ENCODE measurements at places on chromosomes 3 and 15.

GRCh38 chr3:142568393-142569017, 10.0 kb downstream of the ATR start:
- peak; percentile 15 for DNase-seq

- DNase-seq: no peak
These were observed 13.8 kb downstream of the ATP10A start for GRCh38 chr15:25849157-25849921.

GRCh38 chr15:72998681-72999466, 53.4 kb upstream of the NEO1 start:
- DNase-seq: no peak

DNA sequence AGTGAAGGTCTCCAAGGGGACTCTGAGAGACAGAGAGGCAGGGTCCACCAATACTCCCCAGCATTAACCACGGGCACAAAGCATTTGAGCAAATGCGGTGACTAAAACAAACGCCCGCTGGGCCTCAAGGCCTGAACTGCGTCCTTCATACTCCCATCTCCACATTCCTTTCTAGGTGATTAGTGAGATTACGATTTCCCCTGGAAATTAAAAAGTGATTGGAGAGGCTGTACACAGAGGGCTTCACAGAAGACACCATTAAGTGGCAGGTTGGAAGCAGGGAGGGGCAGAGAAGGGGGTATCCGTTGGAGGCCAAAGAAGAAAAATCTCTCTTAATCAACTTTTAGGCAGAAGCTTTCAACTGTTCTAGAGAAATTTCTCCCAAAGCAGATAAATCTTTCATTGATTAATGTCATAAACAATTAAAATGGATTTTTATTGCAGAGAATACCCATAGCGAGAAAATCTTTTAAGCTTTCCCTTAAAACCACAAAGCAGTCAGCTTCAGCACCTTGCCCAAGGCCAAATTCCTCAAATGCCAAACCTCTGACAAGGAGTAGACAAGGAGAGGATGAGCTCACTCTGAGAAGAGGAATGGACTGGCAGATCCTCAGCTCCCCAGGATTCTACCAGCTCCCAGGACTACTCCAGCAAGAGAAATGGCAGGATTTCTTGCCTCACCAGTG, 38.2 kb downstream of the MB21D2 start:
- DNase-seq: no peak

DNA sequence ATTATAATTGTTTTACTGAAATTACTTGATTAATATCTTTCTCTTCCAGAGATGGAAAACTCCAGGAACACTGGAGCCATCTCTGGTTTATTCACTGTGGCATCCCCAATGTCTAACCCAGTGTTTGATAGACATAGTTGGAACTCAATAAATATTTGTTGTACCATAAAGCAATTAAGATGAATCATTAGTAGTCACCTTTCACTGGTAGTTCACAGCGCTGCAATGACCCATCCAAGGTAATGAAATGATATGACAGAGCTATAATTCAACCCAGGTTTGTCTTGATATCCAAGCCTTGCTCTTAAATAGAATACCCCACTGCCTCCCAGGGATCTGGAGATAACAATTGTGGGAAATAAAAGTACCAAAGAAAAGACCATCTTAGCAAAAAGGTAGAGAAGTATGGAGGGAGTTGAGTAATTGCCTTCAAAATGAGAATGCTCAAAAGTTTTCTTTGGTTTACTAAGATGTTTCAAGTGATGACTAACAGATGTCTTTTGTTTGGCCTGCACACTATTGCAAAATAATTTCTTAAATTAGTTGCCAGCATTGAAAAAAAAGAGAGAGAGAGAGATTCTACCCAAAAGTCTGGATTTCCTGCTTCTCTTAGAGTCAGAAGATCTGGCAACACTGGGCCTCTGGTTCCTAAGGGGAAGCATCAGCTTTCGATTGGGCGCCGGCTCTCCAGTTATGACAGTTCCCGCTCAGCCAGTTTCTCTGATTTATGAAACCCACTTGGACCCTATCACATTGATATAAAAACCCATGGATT, 348.5 kb downstream of the ERC2 start:
- no peak for DNase-seq

GRCh38 chr3:138443521-138444503, 9.4 kb downstream of the ESYT3 start:
- DNase-seq: no peak

- peak; percentile 5 for DNase-seq
These were observed 36.4 kb downstream of the INO80 start for GRCh38 chr15:41079717-41080116.

DNA sequence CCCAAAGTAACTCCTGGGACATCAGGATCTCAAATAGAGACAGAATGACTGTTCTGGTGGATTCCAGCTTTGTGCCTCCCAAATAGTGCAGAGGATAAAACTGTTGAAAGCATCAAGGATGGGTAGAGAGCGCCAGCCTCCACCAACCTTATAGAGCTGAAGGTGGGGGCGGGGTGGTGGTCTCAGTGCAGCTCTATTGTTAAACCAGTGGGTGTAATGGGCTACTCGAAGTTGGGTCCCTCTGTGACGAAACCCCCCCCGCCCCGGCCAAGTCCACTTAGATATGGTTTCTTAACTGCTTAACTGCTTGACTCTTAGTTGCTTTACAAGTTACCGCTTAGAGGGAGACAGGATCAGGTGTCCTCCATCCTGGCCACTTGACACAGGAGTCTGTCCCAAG, 22.7 kb downstream of the DHX30 start:
- peak; percentile 22 for DNase-seq

- no peak for DNase-seq
These were observed 65.8 kb upstream of the TNFAIP8L3 start for GRCh38 chr15:51160484-51160883.

- no peak for DNase-seq
These were observed 247.8 kb downstream of the ALCAM start for GRCh38 chr3:105614288-105615030.

GRCh38 chr15:77607111-77607893, 25.4 kb downstream of the LINGO1 start:
- peak; percentile 36 for DNase-seq

DNA sequence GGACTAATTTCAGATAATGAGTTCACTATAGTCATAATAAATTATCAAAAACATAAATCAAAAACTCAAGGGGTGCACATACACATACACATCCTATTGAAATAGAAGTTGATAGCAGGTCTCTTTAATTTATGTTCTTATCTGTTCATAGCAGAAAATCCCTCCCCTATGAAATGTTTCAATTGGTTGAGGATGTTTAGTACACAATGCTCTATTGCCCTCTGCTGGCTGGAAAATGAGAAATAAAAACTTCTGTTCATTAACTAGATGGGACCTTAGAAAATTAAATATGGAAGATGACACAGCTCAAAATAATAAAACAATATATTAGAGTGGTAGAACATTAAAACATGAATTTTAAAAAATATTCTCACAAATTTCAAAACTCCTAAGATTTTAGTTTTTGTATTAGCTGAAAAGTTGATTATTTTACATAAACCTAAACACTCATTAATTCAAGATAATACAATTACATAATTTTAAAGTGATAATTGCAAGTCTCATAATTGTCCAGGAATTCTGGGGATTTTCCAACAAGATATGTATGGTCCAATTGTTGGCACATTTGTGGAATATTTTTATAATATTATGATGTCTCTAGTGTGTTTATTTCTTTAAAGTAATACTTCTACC, 735.0 kb downstream of the ROBO1 start:
- DNase-seq: no peak

- no peak for DNase-seq
These were observed 50.1 kb downstream of the RYR3 start for GRCh38 chr15:33360886-33361285.

- DNase-seq: no peak
These were observed 18.5 kb downstream of the TTC21A start for GRCh38 chr3:39125841-39126500.

GRCh38 chr3:78313332-78313731, 1273.4 kb downstream of the ROBO2 start:
- DNase-seq: no peak

DNA sequence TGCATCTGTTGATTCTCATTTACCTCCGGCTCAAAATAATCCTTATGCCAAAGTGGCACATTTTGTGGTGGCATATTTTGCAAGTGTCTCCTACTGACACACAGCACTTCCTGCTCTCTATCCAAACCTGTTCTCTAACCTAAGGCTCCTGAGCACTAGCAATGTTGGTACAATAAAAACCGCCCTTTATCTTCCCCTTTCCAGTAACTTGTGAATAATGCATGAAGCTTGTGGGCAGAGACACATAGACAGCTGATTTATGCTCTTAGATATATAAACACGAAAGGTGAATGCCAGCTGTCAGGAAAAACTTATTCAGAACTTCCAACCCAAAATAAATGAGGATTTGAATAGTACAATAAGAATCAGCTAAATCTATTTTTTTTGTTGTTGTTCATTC, 34.6 kb upstream of the ARPIN start:
- no peak for DNase-seq

- DNase-seq: no peak
These were observed 165.2 kb downstream of the KCNAB1 start for GRCh38 chr3:156285626-156286025.

DNA sequence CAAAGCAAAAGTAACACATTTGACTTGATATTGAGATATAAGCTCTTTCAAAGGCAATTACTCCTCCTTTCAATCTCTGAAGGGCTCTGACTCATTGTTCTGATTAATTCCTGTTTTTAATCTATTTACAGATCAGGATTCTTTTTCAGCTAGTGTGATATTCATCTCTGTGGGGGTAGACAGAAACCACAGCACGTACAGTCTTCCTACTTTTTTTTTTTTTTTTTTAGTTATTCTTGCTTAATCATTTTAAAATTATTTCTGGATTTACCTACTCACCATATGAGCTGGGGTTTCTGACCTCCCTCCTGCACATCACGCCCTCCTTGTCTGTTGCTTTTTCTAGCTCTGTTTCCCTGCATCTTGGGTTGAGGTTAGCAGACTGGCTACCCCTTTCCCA, 1.4 kb downstream of the CNTN3 start:
- no peak for DNase-seq

- DNase-seq: no peak
These were observed 1.3 kb downstream of the STT3B start for GRCh38 chr3:31534065-31534425.

DNA sequence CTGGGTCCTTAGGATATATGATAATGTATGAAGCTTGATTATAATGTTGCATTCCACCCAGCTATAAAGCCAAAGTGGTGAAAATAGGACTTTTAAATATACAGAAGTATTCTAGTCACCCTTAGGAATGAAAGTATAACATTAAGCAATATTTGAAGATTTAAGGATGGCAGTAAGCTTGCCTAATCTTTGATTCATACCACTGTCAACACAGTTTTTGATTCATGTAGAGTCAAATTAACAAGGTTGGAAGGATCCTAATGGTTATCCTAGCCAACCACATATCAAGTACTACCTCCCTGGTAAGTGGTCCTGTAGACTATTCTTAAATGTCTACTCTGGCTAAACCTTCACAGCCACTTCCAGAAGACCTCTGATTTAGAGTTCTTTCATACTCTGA, 18.6 kb downstream of the ARIH1 start:
- no peak for DNase-seq

DNA sequence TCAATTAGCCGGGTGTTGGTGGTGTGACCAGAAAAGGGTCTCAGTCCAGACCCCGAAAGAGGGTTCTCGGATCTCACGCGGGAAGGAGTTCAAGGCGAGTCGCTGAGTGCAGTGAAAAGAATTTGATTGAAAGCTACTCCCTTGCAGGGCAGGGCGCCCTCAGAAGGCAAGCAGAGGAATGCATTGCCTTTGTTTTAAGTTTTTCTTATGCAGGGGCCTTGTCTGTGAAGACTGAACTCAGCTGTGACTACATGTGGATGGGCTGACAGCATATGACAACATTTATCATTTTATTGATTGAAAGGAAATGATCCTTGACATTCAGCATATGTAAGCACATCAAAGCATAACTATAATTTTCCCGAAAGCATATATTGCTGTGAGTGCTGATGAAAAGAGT, 11.8 kb downstream of the CPN2 start:
- DNase-seq: no peak

DNA sequence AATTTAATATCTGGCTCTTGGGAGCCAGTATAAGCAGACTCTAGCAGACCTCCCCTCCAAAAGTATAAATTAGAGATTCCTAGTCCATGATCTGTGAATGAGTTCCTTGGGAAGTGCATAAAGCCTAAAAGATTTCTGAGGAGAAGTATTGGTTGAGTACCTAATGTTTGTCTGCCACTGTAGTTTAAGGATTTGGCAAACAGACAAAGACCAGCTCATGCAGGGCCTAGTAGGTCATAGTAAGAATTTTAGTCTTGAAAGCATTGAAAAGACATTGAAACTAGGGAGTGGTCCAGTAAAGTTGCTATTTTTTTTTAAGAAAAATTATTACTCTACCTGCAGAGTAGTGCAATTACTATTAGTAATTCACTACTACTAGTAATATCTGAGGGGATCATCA, 67.5 kb downstream of the SPRED1 start:
- no peak for DNase-seq

DNA sequence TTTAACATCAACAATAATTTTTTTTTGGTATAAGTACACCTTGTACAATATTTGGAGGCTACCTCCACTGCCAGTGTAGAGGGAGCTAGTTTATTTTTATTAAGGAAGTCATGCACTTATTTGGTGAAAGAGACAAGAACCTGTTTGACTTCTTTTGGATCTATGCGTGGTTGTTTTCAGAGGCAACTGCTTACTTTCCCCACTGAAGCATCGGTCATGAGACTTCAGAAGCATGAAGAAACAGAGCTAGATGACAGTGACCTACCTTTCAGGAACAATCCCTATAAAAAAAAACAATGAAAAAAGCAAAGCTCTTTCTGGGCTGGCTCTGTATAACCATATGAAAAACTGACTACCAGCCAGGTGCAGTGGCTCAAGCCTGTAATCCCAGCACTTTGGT, 20.0 kb upstream of the ZNF148 start:
- no peak for DNase-seq

DNA sequence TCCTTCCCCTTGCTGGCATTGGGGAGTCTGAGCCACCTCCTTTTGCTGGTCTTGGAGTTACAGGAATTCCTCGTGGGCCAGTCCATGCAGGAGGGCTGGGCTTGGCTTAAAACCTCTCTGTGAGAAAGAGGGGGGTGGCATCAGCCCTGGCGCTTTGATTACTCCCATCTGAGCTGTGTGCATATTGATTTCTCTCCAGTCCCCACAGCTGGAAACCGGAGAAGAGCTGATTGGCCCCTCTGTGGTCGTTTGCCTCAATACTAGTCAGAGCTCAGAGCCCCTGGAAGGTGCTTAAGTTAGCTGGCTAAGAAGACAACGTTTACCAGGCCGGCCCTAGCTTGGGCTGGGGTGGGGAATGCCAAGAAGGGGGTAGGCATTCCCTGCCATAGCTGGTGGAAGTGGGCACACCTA, 4.0 kb upstream of the RASGRF1 start:
- DNase-seq: no peak

DNA sequence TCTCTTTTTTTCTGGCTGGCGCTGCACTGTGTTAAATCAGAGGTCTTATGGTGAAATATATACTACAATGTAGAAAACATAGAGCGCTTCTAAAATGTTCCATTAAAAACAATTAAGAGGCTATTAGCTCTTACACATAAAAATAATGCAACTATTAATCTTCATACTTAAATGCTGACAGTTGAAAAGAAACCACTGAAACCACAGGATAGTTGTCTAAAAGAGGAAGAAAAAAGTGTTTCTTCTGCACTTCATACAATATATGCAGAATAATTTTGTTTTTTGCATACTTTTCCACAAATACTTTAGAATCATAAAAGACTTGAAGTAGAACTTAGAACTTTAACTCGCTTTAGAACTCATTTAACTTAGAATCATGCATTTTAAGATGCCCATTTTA, 170.5 kb downstream of the PYDC2 start:
- no peak for DNase-seq
